Liver (tissue), 10 donors: ENCODE measurements at places on chromosomes 13 and 19.

DNA sequence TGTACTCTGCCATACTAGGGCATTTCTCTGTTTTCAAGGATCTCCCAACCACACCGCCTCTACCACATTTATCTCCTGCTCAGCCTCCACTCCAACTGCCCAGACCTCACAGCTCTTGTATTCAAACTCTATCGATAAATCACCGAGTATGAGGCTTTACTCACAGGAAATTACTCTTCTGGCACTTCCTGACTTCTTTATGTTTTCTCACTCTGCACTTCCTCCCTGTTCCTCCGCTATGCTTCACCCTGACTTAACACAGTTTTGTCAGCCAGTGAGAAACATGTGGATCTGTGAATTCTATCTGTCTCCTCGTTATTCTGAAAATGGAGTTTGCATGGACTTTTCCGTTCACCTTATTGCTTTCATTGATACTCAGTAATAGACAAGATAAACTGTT lies 2.6 kb upstream of the CARD8 start:
- peak overlapping the region; percentile 46 for H3K27ac ChIP-seq
- peaks cover 10% of the 10 kb centered on the region for H3K4me1 ChIP-seq
- no peaks in the 10 kb centered on the region for H3K27me3 ChIP-seq
- DNase-seq: no peak
- H3K4me3 ChIP-seq: no peak overlapping the region

- peaks cover 5% of the 10 kb centered on the region for H3K4me1 ChIP-seq
- no peak overlapping the region for H3K4me3 ChIP-seq
- H3K27ac ChIP-seq: no peak overlapping the region
- no peaks in the 10 kb centered on the region for H3K27me3 ChIP-seq
These were observed 2.0 kb downstream of the PALM start for GRCh38 chr19:710767-711166.

DNA sequence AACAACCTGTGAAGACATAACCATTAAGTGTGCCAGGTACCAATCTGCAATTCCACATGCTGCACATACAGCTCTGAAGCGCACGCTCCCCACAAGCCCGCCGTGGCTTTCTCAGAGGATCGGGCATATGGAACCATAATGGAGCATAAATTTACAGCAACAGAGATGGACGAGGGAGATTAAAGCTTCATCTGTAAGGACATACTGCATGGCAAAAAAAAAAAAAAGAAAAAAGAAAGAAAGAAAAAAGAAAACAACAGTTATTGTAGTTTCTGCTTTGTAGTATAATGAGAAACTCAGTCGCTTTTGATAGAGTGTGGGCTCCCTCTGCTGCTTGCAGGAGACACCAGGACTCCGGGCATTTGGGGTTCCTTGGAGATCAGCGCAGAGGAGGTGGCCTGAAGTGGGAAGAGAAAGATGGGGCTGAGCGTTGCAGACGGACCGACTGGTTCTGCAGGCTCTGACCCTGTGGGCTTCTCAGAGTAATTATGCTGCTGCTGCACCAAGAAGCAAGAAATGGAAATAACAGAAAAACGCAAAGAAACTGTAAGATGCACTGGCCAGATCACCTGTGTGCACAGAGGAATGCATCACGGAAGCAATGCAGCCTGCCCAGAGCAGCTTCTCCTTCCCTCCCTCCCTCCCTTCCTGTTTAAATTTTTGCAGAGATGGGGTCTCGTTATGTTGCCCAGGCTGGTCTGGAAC lies 10.8 kb upstream of the PDCD5 start:
- H3K27me3 ChIP-seq: no peaks in the 10 kb centered on the region
- no peak overlapping the region for H3K27ac ChIP-seq
- DNase-seq: peak; percentile 52
- H3K36me3 ChIP-seq: no peaks in the 10 kb centered on the region

DNA sequence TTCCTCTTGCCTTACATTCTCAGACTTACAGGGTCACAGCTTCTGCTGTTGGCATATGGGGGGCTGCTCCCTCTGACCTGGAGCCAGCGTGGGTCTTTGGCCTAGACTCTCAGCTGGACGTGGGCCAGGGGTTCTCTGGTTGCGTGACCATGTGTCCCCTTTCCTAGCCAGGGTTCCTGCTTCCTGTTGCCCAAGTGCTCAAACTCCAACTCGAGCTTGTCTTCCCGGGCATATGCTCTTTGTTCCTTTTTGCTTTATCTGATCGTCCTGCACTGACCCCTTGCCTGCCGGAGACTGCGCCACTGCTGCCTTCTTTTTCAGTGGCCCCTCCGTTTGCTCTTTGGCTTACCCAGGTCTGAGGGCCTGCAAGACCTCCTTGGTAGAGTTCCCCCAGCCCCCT lies 25.3 kb upstream of the GPR183 start:
- H3K36me3 ChIP-seq: peaks cover 6% of the 10 kb centered on the region
- H3K4me3 ChIP-seq: no peak overlapping the region
- no peaks in the 10 kb centered on the region for H3K27me3 ChIP-seq
- no peak overlapping the region for H3K27ac ChIP-seq
- H3K4me1 ChIP-seq: no peaks in the 10 kb centered on the region

DNA sequence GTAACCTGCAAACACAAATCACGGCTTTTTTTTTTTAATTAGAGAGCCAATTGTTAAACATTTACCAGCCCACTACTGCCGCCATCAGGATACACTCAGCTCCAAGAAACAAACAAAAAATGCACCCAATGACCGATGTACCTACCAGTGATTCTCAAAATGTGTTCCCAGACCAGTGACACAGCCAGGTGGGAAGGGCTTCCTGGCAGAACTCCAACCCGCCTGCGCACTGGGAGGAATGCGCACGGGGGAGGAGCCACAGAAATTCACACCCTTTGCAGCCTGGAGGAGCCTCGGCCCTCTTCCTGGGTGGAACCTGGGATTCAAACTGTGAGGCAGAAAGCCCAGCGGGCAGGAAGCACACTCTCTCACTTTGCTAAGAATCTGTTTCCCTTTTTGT lies 255.9 kb downstream of the TBC1D4 start:
- no peaks in the 10 kb centered on the region for H3K36me3 ChIP-seq
- H3K27ac ChIP-seq: no peak overlapping the region
- H3K27me3 ChIP-seq: no peaks in the 10 kb centered on the region
- H3K4me3 ChIP-seq: no peak overlapping the region
- no peaks in the 10 kb centered on the region for H3K4me1 ChIP-seq

- H3K4me3 ChIP-seq: no peak overlapping the region
- peaks cover 3% of the 10 kb centered on the region for H3K27me3 ChIP-seq
- H3K27ac ChIP-seq: no peak overlapping the region
These were observed 984.1 kb downstream of the UQCRFS1 start for GRCh38 chr19:28228854-28229253.
